Activated CD8-positive, alpha-beta memory T cell treated with anti-CD3 and anti-CD28 coated beads, Interleukin-2, amount 50 U/mL, for 4 hours (primary cell): ENCODE measurements at places on chromosomes 16 and 17.

- no peak for DNase-seq
Observed at GRCh38 chr17:40095351-40095943, 4.9 kb downstream of the NR1D1 start.

GRCh38 chr17:10757067-10757466 is 27.2 kb upstream of the TMEM220 start:
- no peak for DNase-seq

DNA sequence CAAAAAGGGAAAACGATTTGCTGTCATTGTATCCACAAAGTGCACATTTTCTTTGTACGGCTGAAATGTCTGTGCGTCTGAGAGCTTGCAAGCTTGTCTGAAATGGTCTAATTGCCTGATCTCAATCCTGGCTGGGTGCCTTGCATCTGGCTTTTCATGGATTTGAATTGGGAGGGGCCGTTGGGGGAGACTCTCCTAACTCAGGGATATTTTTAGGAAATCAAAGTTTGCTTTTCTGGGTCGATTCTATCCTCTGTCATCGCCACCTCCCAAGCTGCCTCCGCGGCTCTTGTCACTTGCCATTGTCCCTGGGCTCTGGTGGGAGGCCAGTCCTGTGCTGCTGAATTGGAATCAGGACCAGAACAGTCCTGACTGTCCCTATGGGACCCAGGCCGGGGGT is 33.3 kb upstream of the MGAT5B start:
- DNase-seq, result no peak

DNA sequence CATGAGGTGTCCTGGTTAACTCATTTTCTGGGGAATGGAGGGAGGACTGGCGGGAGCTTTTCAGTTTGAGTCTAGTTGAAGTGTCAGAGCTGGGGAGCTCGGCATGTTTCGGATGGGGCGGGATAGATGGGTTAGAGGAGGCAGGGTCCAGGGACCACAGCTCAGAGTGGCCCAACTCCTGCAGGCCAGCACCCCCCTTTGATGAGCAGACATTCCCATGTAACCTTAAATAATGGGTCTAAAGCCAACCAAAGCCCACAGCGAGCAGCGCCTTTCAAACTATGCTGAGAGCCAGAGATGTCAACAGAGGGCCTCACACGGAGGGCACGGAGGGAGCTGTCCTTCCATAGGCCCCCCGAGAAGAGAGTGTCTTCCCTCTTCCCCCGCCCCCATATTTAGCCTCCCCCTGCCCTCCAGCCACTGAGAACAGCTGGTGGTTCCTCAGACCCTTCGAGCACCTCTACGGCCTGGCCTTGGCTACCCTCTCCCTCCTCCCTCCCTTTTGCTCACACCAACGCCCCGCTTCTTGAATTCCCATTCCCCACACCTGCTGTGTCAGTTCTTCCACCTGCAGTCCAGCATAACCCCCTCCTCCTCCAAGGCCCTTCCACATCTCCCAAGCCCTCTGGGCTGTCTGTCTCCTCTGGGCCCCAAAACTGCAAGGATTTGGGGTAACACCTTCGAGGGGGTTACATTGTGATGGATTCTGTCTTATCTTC is 21.8 kb downstream of the RAB11FIP4 start:
- no peak for DNase-seq

DNA sequence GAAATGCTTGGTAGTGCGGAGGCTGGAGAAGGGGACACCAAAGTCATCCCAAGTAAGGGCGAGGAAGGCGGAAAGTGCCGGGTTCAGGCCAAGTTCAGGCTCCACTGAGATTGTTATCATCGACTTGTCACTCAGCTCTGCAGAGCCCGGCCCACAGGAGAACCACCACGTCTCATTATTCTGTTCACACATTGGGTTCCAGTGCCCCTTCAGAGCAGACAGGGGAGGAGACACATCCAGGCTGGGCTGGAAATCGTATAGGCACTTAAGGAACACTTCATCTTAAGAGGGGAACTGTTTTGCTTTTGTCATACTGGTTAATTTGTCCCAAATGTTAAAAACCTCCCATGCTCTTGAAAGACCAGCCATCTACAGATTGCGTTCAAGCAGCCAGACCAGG is 118.3 kb upstream of the ADAMTS18 start:
- no peak for DNase-seq

DNA sequence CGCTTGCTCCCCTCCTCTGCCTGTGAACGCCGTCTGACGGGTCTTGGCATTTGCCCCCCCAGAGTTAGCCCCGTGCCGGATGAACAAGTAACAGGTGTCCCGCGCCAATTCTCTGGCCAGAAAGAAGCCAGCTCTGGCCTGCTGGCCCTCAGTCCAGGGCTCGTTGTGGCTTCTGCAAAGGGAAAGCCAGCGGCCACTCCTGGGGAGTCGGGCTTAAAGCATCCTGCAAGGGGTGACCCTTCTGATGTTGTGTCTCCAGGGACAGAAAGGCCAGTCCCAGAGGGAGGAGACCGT is 18.4 kb upstream of the OSGIN1 start:
- DNase-seq, result no peak

GRCh38 chr17:77729587-77729986 is 228.9 kb upstream of the TNRC6C start:
- DNase-seq, result no peak

DNA sequence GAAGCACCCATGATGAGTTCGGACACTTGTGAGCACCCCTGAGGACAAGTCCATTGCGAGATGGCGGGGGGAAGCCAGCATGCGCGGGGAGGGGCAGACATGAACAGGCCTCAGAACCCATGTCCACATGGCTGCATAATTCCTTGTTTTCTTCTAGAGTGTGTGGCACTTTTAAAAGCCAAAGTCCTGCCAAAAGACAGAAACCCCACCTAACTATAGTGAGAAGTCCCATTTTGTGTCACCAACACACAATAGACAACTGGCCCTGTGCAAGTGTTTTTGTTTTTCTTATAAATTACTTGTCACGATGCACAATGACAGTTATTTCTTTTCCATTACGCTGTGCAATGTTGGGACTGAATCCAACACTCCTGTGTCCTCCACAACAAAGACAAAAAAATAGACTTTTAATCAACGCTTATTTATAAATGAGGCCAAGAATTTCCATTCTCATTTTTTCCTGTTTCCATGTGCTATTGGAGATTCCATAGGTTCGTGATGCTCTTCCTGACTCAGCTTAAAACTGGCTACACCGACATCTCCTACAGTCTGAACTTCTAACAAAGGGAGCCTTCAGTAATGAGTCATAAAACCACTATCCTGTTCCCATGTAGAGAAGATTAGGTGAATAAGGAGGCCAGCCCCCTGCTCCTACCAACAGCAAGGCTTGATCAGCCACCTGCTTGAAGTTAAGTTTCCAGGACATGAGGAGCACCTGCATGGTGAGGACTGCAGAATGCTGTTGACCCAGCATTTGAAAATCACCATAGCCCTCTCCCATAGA is 98.9 kb downstream of the ZNF423 start:
- no peak for DNase-seq

DNA sequence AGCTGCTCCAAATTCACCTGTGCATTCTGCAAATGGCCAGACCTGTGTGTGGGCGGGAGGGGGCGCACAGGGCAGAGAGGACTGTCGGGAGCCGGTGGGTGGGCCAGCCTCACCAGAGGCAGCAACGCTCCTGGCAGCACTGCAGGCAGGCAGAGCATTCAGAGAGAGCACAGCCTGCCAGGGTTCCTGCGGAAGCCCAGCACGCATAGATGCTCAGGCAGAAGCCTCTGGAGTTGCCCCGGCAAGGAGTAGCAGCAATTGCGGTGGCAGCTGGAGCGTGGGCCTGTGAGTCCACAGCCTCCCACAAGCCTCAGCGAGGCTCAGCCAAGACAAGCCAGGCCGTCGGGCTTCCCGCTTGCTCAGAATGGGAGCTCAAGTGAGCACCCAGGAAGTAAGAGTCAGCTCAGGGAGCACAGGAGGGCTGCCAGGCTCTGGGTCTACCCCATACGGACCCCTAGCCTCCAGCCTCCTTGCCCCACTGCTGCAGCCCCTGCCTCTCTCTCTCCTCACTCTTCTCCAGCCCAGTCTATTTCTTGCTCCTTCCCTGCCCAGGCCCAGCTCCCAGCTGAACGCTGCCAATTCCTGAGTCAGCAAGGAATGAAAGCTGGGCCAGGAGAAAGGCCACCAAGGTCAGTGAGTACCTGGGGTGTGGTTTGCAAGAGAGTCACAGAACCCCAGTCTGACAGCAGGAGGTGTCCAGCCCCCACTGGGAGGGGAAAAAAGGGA is 9.6 kb downstream of the EMC6 start:
- no peak for DNase-seq
